ENCODE measurements at places on chromosomes 6 and 20.

GRCh38 chr6:87583822-87584221 lies 6.0 kb downstream of the RARS2 start:
- no peak for DNase-seq

GRCh38 chr6:137095651-137096238 lies 51.0 kb upstream of the IL20RA start:
- no peak for DNase-seq

- DNase-seq: no peak
Measured at GRCh38 chr6:108407904-108408827, 113.3 kb downstream of the AFG1L start.

GRCh38 chr20:32991792-32992641 lies 12.2 kb downstream of the SUN5 start:
- peak; percentile 29 for DNase-seq

DNA sequence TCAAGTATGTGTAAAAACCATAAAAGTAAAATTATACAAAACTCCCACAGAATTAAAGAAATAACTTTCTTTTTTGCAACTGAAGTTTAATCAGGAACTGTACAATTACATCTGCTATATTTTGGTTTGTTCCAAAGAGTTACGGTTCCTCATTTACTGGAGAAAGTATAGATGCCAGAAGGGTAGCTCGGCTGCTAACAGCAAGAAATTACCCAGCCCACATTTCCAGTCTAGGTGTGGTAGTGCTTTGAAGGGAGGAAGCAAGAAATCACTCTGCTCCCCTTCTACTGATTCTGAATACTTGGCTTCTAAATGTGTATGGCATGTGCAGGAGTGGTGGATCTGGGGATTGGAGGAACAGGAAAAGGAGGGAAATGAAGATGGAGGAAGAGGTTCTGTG lies 441.3 kb downstream of the CDC5L start:
- no peak for DNase-seq

DNA sequence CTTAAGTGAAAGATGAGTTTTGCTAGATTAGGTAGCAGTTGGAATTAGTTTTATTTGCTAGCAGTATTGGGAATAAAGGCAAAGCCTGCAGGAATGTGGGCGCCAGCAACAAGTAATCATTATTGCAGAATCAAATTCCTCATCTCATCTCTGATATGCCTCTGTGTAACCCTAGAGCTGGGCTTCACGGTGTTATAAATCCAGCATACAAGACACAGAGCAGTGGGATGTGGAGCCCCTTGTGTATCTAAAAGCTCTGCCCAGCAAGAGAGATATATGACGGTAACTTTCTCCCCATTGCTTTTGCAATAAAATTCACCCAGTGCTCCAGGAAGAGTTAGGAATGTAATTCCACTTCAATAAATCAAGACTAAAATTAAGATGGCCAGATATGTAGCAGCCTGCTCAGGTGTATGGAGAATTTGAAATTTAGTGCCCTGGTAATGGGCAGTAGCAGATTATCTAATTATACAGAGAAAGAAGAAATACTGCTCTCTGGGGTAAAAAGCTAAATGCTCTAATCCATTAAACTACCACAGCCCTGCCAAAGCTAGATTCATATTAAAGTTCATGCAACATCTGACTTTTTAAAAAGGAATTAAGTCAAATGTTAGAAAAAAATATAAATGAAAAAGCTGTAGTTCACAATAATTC lies 5.6 kb upstream of the BLOC1S5 start:
- DNase-seq: no peak

DNA sequence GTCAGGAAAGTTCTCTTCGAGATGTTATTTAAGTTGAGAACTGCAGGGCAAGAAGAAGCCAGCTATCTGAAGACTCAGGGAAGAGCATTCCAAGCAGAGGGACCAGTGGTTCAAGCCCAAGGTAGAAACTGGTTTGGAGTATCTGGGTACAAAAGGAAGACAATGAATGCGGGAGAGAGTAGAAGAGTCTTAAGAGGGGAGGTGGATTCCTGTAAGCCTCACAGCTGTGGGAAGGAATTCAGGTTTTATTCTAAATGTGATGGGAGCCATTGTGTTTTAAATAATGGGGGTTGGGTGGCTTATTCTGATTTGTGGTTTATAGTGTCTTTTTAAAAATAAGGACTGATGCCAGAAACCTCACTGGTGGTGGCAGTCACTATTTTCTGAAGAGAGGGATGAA lies 37.6 kb upstream of the TENT5A start:
- no peak for DNase-seq

- no peak for DNase-seq
Measured at GRCh38 chr20:4112481-4113421, 97.4 kb upstream of the RNF24 start.

Measured in T47D (cell line).